ENCODE measurements at places on chromosomes 5 and 9.

DNA sequence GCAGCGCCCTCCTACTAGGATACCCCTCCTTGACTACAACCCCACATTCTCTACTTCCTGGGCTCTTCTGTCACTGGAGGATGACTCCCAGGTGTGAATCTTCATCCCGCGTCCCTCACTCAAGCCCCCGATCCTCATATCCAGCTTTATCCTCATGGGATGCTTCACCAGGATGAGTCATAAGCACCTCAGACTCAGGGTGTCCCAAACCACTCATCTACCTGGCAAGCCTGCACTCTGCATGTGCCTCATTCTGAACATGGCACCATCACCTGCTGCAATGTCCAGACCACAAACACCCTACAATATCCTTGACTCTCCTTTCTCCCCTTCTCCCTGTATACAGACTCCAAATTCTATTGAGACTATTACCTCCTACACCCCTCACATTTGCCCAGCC lies 1.5 kb upstream of the TGFBI start:
- DNase-seq = no peak

DNA sequence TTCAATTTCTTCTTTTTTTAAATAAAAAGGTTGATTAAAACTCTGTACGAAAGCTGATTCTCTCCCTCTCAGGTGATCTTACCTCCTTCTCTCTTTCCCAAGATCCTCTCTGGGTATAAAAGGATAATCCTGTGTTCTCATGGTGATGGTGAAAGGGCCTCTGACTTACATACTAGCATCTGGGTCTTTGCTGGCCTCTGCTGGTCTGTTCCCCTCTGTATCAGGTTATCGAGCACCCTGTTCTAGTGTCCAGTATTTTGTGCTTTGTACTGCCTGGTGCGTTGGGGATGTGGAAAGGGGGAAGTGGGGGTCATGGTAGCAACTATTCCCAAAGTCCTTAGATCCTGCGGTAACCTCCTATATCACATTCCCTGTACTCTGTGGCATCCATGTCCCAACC lies 328.9 kb downstream of the NR2F1-AS1 start:
- DNase-seq = no peak

DNA sequence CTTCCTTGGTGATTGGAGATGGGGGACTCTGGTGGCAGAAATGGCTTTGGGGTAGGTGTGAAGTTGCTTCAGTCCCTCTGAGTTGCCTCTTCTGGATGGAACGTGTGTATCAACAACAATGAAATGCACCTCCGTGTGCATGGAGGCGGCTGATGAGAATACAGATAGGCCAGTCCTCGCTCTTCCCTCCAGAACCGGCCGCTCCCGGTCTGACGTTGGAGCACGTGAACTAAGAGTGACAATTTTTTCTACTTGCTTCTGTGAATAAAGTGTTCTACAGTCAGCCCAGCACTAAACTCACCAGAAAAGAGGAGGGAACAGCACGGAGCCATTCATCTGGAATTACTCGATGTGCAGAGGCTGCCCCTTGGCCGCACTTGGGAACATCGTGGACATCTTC lies 90.7 kb downstream of the ANKRD33B start:
- DNase-seq = no peak

DNA sequence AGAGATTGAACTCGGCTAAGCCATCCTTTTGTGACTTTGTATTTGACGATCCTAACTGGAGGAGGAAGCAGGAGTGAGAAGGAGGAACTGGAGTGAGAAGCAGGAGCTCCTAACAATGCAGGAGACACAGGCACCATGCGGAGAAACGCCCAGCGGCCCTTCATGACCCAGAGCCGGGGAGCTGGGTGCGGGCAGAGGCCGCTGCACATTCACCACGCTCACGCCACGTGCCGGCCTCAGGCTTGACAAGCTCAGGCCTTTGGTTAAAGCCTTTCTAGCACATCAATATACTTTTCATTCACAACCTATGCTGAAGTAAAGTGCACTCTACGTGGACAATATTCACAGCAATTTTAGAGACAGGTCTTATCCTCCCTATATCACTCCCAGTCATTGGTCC lies 124.8 kb upstream of the FAM120A start:
- DNase-seq = no peak

- DNase-seq = no peak
Measured at GRCh38 chr9:116157436-116158138, 4.0 kb downstream of the PAPPA start.

DNA sequence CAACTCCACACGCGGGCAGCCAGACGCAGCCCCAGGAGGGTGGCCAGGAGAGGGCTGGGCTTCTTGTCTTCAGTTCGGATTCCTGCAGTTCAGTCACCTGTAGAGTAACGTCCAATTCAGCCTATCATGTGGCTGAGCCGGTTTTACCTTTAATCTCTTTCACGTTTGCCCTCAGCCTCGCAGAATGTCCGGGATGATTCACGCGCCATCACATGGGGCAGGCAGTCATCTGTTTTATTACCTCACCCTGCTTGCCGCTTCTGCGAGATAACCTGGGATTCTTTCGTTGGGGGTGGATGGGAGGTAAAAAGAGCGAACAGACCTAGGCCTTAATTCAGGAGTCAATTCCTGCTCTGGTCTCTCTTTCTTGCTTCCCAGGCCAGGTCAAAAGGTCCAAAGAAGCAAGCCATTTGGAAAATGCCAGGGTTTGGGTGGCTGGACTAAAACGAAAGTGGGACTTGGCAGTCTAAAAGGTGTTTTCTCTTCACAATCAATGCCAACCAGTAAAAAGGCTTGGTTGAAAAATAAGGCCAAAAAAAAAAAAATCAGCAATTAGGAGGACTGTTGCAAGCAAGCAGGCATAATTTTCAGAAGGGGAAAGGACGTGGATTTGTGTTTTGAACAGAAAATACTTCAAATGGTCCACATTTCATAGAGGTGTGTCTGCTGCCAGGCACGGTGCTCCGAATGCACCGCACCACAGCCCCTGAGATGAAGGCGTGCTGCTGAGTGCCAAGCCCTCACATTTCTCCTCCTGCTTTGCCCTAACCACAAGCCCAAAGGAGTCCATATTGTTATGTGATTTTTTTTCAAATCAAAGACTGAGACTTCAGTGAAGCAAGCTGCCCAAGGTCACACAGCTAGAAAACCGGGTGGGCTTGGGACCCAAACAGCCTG lies 2.8 kb upstream of the WWC1 start:
- no peak for DNase-seq

DNA sequence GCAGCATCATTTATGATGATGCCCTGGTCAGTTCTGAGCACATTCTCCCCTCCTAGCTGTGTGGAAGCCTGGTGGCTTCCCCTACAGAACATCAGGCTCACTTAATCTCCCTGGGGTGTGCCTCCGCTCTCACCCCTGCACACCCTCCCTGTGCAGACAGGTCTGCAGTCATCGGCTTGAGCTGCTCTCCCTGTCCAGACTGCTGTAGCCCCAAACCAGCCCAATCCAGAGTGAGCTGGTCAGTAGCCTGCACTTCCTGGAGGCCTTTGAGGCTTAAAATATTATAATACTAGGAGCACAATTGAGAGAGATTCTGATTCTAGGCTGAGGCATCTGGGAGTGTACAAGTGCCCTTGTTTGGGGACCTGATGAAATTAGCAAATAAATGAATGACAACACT lies 60.2 kb downstream of the PPARGC1B start:
- no peak for DNase-seq
